ENCODE measurements at places on chromosomes 4 and X.

DNA sequence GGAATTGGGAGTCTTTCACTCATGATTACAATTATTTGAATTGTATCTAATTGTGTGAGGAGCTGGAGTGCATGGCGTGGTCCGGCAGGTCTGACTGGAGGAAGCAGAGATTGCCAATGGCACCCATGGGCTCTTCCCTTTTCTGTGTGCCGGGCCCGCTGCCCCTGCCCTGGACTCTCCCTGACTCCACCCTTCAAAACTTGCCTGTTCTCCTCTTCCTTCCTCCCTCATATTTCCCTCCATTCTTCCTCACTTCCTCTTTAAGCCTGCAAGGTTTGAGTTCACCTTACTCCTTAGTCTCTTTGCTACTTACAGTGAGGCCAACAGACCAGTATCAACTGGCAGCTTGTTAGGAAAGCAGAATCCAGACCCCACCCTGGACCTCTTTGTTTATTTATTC lies 6.5 kb upstream of the STBD1 start:
- no peak for ATAC-seq

- ATAC-seq = no peak
Measured at GRCh38 chr4:56871371-56871866, 36.3 kb upstream of the REST start.

DNA sequence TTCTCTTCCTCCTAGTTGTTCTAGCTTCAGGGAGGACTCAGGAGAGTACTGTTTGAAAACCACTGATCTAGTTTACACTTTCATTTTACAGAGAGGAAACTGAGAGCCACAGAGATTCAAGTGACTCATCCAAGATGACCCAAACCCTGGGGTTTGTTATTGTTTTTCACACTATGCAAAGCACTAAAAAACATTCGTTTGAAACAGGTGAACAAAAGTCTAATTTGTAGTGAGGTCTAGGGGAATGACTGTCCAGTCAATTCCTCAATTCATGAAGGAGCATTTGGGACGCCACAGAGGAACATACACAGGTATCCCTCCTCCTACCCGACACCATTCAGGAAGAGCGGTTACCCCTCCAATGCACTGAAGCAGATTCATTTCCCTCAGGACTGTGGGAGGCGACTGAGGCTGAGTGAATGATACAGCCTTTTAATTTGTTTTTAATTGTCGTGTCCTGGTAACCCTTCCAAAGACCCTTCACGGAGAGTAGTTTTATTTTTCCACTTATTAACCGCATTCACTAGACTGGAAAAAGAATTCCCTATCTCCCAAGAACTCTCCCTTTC lies 30.3 kb downstream of the TLR10 start:
- ATAC-seq = peak; percentile 64

GRCh38 chr4:84224522-84224921 lies 274.6 kb downstream of the NKX6-1 start:
- no peak for ATAC-seq

GRCh38 chr4:2859514-2859913 lies 15.9 kb downstream of the ADD1 start:
- ATAC-seq = no peak

GRCh38 chrX:118212817-118213183 lies 96.2 kb upstream of the KLHL13 start:
- ATAC-seq = no peak

DNA sequence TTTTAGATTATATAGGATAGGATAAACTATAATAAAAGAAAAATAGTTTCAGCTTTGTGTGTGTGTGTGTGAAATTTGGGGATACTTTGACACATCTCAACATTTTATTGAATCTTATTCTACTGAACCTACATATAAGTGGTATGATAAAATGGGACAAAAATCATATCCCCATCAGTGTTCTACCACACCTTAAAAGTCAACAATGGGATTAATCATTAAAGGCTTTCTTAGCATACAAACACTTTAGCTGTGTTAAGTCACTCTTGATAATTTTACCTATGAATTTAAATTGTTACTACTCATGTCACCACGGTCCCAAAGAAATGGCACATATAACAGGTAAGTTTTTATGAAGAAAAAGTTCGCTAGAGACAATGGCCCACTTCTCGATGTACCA lies 37.7 kb upstream of the LRBA start:
- ATAC-seq = no peak

DNA sequence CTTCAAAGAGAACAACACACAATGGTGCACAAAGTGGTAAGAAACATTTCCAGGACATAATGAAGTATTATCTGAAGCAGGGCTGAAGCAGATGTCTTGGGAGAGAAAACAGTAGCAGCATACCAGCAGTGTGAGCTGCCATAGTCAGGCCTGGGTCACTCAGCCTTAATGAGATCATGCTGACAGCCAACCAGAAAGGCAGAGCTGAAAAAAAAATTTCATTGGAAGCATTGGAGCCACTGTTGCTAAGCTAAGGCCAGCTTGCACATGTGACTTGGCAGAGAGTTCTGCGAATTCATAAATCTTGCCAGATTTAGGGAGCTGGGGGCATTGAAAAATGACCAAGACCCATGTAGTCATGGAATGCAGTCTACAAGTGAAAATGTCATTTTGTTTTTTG lies 444.0 kb upstream of the PITX2 start:
- no peak for ATAC-seq

DNA sequence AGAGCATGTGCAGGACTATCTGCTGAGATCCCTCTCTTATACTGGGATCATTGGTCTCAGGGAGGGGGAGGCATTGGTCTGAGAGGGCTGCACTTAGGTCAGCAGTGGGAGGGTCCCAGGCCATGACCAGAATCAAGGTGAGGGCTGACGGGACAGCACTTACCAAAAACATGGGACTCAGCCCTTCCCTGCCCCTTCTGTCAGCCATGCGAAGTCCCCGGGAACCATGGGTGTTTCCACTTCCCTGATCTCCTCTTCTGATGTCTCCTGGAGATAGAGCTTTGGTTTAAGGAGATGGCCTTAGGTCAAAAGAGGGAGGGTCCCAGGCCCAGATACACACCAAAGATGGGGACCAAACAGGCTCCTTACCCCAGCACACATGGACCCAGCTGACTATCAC lies 12.9 kb upstream of the HSFX1 start:
- ATAC-seq = no peak

GRCh38 chr4:21380861-21381260 lies 567.7 kb downstream of the KCNIP4 start:
- no peak for ATAC-seq

- ATAC-seq = no peak
Measured at GRCh38 chr4:173498771-173499170, 31.3 kb downstream of the HAND2 start.

GRCh38 chrX:30943984-30944383 lies 54.9 kb upstream of the TAB3 start:
- no peak for ATAC-seq

DNA sequence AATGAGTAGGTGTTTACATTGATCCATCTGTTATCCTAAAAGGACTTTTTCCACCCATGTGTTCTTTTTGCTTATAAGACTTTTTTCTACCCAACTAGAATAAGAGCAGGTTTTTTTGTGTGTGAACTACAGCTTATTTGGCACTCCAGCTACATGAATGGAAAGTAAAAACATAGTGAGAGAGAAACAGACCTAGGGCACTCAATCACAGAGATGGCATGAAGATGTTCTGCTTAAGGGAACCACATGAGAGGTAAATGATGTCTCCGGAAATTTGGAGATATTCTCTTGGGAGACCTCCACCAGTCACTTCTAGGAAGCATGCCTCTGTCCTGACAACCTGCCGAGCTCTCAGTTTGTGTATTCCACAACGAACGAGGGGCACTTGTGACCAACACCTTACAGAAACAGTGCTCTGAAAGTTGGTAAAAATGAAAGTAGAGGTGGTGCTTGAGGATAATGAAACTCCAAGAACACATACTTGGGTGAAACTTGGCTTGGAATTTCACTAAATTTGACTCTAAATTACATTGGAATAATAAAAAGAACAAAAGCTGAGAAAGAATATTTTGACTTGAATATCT lies 788.4 kb upstream of the GALNTL6 start:
- ATAC-seq = no peak

GRCh38 chr4:184934184-184934583 lies 84.1 kb upstream of the HELT start:
- ATAC-seq = no peak

GRCh38 chr4:151955721-151956380 lies 195.0 kb upstream of the GATB start:
- ATAC-seq = no peak

GRCh38 chr4:185874516-185875230 lies 62.7 kb upstream of the SORBS2 start:
- ATAC-seq = no peak

- ATAC-seq = no peak
Measured at GRCh38 chr4:1321486-1321885, 25.5 kb upstream of the UVSSA start.

- no peak for ATAC-seq
Measured at GRCh38 chr4:151866592-151866918, 105.7 kb upstream of the GATB start.

DNA sequence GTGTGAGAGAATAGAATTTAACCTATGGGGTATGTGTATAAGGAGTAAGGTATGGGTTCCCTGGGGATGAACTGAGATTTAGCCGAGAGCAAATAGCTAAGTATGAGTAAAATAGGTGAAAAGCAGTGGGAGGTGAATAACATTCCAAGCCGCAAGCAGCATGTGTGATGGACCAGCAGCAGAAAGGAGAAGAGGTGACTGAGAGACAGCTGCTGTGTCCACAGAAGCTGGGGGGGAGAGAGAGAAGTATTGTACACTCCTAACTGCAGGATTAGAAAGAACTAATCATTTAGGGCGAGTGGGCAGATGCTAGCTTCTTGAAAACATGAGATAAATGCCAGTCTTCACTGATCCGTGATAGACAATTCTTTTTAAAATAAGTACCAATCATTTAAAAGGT lies 296.0 kb downstream of the KLHL4 start:
- ATAC-seq = no peak

DNA sequence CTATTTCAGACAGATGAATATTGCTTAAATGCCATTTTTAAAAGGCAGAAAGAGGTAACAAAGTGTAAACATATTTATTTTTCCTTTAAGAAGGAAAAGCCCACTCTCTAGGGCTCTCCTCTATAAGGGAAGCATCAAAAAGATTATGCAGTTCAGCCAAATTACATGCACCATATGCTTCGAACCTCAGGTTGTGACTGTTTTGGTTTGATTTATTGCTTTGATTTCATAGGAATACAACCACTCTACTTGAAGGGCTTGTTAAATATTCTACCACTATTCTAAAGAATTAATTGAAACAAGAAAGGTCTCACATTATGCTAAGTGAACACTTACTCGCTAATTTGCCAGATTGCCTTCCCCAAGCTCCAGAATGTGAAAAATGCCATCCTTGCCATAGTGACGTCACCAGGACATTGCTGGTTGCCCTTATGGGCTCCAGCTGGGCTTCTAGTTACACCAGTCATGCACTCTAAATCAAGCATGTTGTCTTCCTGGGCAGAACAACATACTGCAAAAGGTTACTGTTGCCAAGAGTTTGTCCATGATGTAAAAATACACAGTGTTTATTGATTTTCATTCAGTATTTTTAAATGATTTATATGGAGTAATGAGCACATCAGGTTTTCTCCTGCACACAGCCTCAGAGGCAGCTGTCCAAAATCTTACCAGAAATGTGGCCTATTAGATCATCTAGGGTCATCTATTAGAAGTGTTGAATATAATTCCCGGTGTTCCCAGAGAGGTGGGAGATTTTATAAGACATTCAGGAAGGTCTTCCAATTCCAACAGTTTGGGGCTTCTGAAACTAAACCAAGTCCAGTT lies 164.4 kb upstream of the RAPGEF2 start:
- no peak for ATAC-seq

DNA sequence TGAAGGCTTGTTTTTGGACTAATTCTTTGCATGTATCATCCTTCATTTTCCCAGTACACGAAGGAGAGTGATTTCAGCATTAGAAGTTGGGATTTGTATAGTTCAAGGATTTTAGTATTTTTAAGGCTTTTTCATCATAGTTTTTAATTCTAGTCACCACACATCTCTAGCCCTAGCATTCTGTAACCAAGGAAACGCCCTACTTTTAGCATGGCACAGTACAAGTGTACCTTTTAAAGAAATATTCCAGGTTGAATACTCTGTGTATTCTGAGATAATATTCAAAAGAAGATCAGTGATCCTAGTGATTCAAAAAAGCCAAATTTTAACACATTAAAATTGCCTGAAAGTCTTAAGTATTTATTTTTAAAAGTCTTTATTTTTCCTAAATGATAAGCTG lies 150.5 kb downstream of the RAP1GDS1 start:
- ATAC-seq = no peak

DNA sequence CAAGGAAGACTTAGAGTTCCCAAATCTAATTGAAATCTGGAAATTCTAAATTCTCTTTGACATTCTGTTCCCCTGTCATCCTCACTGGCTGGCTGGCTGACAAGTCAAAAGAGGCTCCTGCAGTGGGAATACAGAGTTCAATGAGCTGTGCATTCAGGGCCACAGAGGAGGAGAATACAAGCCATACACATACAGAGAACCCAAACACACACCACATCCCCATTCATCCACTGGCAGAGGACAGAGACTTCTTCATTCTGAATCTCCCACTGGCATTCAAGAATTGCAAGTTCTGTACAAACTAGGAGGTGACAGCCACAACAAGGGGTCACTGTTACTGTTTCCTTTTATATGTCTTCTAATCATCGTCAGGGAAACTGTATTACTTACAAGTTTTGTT lies 49.7 kb downstream of the SAT1 start:
- ATAC-seq = no peak
